ENCODE measurements at places on chromosomes 5 and 9. TPM values are rescaled to one million over a fixed set of nuclear protein-coding genes. Genes with fewer than 3 reads are reported as not detected.
A peak's percentile ranks its signal among the peaks of the same experiment; 100 is the strongest.

DNA sequence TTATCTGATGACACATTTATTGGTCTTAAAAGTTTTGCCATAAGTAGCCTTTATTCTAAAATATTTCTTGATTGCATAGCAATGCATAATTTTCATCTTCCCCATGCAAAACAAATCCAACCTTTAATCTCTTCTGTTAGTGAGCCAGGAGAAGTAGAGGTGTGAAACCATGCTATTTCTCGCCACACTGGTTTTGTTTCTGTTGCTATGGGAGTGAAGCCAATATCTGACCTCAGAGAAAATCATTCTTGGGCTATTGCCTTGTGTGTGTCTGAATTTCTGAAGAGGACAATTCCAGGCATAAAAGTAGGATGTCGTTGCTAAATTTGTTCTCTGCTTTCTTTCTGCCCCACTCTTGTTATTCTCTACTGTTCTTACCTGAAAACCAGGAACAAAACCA lies 183.6 kb downstream of the PTTG1 start:
- no peak for DNase-seq

DNA sequence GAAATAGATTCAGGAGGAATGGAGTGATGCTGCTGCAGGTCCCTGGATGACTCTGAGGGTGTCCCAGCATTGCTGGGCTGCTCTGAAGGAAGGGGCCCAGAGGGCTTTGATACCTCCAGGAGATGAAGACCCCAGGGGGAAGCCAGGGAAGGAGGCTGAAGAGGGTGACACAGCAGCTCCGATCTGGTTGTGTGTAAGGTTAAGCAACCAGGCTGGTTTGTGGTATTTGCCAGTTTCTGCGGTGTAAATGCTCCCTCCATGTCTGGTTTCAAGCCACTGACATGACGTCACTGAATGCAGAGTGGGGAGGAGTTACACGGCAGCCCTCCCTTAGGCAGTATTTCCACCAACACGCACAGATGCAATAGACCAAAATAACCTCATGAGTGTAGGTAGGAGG lies 40.0 kb upstream of the ORM1 start:
- DNase-seq = no peak

DNA sequence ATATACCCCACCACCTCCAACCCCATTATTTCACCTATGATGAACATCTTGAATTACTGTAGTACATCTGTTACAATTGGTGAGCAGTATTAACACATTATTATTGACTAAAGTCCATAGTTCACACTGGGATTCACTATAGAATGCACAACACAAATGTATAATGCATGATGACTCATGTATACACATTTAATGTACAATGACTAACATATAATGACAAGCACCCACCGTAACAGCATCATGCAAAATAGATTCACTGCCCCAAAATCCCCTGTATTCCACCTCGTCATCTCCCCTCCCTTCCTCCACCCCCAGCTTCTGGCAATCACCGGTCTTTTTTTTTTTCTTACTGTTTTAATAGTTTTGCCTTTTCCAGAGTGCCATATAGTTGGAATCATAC lies 47.1 kb upstream of the NEK6 start:
- DNase-seq = no peak

GRCh38 chr5:17216176-17216973 lies 1.1 kb upstream of the BASP1 start:
- peak; percentile 72 for DNase-seq

DNA sequence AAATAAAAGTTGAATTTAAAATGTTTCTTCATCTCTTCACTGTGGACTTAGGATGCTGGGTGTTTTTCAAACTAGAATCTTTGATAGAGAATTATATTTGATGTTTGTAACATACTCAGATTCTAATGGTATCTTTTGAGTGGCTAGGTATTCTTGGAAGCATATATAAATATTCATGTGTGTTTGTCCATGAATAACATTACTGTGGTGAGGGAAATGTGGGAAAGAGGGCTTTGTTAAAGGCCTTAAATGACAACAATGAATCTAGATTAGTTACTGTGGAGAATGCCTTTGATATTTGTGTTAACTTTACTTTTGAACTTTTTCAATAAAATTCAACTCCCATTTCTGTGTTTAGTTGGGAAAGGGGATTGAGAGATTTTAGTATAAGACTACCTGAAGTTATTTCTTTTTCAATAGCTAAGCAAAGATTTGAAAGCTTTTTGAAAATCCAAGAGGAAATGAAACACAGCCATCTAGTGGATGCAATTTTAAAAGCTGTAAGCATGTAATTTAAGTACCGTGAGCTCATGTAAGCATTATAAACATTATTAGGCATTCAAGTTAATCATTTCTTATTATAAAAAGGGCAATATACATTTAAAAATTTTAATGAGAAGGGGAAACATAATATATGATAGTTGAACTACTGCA lies 69.6 kb downstream of the CCDC171 start:
- no peak for DNase-seq

GRCh38 chr5:40667161-40667663 lies 12.5 kb upstream of the PTGER4 start:
- DNase-seq = no peak

GRCh38 chr5:172823840-172824362 lies 10.2 kb upstream of the ERGIC1 start:
- no peak for DNase-seq

DNA sequence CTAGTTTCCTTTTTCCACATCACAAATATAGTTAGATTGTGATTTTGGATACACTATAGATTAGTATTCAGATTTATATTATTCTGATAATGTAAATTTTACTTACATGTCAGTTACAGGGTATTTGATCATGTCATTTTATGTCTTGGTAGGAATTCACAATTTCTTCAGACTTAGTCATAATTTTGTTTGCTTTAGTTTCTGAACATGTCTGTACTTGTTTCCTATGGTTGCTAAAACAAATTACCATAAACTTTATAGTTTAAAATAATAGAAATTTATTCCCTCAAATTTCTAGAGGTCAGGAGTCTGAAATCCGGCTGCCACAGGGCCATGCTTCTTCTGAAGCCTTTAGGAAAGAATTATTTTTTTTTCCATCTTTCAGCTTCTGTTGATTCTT lies 1817.2 kb upstream of the CDH9 start:
- no peak for DNase-seq

DNA sequence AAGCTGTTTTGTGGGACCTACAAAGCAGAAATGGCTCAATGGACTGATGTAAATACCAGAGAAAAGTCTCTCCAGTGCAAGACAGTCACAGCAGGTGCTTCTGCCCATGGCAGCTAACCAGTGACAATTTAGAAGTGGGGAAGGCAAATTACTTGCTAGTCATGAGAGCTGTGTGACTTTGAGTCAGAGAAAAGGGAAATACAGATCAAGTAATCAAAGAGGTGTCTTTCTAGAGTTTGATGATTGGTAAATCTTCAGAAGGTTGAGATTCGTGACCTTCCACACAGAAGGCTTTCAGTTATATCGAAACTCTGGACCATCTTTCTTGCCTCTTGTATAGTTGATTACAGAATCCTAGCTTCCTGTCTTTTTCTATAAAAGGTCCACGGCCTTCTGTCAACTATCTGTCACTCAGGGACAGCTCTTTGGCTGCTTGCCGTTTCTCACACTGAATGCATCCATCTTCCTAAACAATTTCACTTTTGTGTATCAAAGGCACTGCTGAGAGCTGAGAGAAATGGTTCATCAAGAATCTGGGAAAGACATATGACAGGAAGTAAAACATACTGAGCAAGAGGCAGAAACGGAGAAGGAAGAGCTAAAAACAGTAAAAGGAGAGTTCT lies 993.9 kb upstream of the ACO1 start:
- no peak for DNase-seq

- no peak for DNase-seq
These were observed 12.4 kb downstream of the NR6A1 start for GRCh38 chr9:124758691-124759090.

DNA sequence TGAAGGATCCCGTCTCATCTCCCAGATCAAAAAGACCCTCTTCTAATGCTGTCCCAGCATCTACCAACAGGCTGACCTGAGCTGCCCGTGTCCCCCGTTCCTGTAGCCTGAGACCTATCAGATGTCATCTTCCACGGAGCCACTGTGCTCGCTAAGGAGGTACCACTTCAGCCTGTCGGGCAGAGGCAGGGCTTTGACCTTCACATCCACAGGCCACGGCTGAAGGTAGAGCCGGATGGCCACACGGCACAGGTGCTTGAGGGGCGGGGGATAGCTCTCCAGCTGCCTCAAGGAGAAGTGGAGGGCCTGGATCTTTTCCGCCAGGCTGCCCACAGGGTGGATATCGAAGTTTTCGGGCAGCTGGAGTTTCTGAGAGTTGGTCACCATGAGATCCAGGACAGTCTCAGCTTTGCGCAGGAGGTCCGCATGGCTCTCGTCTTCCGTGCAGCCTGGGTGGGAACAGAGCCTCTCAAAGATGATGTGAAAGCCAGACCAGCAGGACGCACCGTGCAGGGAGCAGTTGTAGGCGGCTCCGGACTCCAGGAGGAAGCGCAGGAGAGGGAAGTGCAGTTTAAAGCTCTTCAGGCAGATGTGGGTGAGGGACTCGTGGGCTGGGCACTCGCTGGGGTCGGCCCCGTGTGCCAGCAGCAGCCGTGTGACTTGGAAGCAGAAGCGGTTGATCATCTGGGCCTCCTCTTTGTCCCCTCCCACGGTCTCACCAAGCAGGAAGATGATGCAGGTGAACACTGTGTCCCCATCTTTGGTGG lies 4.1 kb downstream of the ASB6 start:
- no peak for DNase-seq

DNA sequence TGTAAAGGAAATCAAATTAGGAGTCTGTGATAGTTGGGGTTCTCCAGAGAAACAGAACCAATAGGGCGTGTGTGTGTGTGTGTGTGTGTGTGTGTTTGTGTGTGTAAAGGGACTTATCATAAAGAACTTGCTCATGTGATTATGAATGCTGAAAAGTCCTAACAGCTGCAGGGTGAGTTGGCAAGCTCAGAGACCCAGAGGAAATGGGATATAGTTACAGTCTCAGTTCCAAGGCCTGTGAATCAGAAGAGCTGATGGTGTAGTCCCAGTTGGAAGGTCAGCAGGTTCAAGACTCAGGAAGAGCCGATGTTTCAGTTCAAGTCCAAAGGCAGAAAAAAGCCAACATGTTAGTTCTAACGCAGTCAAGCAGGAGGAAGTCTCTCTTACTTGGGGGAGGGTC lies 214.2 kb downstream of the ELAVL2 start:
- no peak for DNase-seq

GRCh38 chr9:129584136-129584535 lies 36.8 kb downstream of the C9orf50 start:
- DNase-seq = peak; percentile 69

The SUSD1 gene
- total RNA-seq = 27.6 TPM

The GLDC gene
- 16.2 TPM for total RNA-seq

The GFRA3 gene
- 0.27 TPM for total RNA-seq

The RGMB gene
- 45.1 TPM for total RNA-seq

The DMRT3 gene
- 1.1 TPM for total RNA-seq
